GM20000 (cell line): ENCODE measurements at places on chromosomes 2 and 18.

- no peak for DNase-seq
These were observed 337.0 kb downstream of the RAD51AP2 start for GRCh38 chr2:17181051-17181752.

DNA sequence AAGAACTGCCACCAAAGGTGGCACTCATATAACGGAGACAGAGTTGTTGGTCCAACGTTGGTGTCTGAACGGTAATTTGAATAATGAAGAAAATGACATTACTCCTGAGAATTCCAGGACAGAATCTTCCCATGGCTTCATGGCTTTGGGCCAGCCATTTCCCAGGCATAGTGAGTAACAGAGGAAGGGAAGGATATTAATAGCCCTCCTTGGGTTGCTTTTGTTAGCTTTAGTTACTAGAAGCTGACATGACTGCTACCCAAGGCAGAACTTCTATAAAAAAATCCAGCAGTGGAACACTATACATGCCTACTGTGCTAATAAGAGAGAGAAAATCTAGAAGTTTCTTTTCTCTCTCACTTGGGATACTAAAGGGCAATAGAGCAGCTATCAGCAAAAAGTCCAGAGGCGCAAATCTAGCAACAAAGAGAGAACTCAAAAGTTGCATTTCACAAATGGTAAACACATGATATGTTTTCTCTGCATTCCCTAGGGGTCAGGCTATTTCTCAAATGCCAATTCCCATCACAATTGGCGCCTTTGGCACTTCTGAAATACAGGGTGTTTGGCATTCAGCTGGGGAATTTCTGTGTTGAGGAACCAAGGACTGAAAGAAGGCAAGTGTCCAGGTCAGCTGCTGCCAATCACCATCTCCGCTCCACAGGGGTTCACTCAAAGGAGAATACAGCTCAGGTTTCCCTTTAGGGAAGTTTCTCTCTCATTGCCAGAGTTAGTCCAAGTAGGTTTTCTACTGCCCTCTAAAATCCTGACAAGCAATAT, 160.8 kb upstream of the KYNU start:
- DNase-seq, result no peak

- no peak for DNase-seq
These were observed 336.5 kb upstream of the TFPI start for GRCh38 chr2:187890690-187891089.

DNA sequence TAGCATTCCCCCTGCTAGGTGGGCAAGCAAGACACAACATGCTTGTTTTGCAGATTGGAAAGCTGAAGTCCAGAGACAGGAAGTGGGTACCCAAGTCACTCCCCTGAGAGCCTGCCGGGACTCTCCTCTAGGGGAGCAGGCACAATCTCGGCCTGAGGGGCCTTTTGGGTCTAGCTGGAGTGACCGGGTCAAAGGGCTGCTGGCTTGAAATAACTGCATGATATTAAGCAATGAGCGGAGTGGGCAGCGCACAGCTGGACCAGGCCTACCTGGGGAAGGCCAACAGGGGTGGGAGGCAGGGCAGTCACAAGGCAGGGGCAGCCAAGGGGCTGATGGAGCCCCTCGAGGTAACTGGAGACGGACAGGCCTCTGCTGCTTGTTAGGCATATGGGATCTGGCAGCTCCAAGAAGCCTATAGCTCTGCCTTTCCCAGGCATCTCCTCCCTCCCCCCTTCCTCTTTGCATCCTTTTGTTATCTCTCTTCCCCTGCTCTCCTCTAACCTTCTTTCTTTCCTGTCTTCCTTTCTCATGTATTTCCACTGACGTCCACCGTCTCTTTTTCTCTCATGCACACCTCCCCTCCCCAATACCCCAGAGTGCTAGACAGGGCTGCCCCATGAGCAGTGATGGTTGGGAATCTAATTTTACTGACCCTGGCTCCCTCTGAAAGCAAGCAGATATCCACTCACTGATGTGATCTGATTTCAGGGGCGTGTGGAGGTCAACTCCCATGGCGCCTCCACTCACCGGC, 237.5 kb downstream of the LOXHD1 start:
- DNase-seq, result no peak

DNA sequence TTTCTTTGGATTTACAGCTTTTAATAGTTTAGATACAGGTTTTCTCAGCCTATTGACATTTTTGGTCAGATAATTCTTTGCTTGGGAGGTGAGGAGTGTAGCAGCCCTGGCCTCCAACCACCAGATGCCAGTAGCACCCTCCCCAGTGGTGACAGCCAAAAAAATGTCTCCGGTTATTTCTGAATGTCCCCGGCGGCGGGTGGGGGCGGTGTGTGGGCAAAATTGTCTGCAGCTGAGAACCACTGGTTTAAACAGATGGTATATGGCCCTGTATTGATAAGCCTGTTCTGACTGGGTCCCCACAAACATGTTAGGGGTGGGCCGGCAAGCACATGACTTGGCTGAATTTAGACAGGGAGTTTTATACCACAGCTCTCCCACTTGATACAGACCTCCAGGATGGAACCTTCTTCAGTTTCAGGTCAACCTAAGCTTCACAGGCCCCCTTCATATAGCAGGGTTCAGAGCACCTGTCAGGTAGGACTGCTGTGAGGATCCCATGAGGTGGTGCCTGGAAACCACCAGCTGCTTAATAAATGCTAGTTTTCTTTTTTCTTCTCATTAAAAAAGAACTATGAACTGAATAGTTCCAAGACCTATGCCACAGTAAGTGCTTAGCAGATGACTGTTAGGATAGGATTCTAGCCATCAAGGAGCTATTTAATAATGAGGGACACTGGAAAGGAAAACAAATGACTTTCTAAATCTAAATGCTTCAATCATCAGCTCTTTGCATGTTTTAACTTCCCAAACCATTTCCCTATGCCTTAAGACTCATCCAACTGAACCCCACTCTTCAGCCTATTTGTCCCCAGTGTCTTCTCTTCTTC, 18.1 kb downstream of the LPIN2 start:
- peak; percentile 52 for DNase-seq

DNA sequence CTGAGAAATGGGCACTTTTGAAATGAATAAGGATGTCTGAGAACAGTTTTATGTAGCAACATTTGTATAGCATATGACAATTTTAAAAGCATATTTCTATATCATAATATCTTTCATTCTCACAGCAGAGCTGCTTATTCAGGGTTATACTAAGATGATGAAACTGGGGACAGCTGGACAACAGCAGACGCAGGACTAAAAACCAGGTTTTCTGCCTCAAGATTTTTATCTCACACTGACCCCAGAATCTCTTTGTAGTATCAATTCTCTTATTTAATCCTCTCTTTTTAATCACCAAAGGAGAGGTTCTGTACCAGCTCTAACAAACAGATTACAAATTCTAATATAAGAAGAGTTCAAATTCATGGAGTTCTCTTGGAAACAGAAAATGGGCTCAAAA, 74.2 kb upstream of the TFCP2L1 start:
- DNase-seq, result no peak
